ENCODE measurements at places on chromosomes 6 and 20. TPM values are rescaled to one million over a fixed set of nuclear protein-coding genes. Genes with fewer than 3 reads are reported as not detected.
A peak's percentile ranks its signal among the peaks of the same experiment; 100 is the strongest.

The PPP1R16B gene
- total RNA-seq = 0.16 TPM

DNA sequence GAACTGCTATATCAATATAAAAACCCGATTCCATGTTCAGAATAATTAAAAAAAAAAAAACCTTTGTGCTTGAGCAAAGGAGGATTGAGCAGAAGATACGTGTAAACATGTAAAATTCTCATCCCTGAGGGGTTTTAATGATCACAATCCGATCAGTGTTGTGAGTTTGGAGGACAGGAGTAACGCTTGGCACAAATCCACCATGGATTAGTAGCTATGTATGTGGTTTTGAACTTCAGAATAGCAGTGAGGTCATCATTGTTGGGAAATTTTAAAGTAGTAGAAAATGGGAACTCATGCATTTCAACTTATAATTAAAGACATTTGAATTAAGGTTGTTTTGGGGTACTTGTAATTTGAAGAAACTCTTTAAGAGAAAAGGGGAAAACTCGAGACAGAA, 203.2 kb downstream of the RPS12 start:
- peak; percentile 16 for DNase-seq

The GLP1R gene
- not detected for total RNA-seq

GRCh38 chr6:38876475-38876874, 161.4 kb downstream of the DNAH8 start:
- peak; percentile 73 for DNase-seq

The ZC3H12D gene
- 0.10 TPM for total RNA-seq

- DNase-seq = no peak
These were observed 66.1 kb downstream of the FAM120B start for GRCh38 chr6:170372380-170373325.

DNA sequence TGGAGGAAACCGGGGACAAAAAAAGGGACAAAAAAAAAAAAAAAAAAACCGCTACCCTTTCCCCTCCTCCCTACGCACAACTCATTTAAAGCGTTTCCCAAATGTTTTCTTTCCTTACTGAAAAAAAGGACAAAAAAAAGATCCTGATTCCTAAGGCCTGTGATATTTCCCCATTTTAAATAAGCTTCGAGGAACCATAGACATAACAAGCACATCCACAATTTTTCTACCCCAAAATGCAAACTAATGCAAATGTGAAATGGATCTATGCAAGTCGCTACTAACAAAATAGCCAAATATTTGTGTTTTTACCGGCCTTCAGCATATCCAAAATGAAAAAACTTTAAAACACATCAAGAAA, 1.4 kb upstream of the ZNF217 start:
- DNase-seq = no peak

The PRKN gene
- total RNA-seq = not detected

- peak; percentile 74 for DNase-seq
These were observed 38.2 kb upstream of the IER3 start for GRCh38 chr6:30782425-30783014.

The CRISP3 gene
- total RNA-seq = not detected

DNA sequence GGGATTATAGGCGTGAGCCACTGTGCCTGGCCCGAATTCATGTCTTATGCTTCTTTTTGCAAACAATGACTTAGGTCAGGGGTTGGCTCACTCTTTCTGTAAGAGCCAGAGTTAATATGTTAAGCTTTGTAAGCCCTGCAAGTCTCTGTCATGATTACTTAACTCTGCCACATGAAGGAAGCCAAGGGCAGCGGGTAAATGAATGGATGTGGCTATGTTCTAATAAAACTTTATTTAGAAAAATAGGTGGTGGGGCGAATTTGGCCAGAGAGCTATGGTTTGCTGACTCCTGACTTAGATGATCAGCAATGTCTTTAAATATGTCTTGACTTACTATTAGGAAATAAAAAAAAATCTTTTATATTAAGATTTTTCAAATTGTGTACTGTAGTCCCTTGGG, 114.9 kb upstream of the ZFP64 start:
- no peak for DNase-seq

The LST1 gene
- not detected for total RNA-seq

DNA sequence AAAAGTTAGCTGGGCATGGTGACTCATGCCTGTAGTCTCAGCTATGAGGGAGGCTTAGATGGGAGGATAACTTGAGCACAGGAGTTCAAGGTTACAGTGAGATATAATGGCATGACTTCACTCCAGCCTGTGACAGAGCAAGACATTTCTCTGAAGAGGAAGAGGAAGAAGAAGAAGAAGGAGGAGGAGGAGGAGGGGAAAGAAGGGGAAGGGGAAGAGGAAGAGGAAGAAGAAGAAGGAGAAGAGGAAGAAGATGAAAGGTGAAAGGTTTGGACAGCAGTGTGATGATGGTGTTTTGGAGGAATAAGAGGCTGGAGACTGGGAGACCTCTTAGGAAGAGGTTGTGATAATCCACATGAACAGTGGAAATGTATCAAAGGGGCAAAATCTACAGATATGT, 410.7 kb upstream of the JAG1 start:
- DNase-seq = no peak

GRCh38 chr6:165119231-165120020, 190.0 kb downstream of the C6orf118 start:
- peak; percentile 4 for DNase-seq

DNA sequence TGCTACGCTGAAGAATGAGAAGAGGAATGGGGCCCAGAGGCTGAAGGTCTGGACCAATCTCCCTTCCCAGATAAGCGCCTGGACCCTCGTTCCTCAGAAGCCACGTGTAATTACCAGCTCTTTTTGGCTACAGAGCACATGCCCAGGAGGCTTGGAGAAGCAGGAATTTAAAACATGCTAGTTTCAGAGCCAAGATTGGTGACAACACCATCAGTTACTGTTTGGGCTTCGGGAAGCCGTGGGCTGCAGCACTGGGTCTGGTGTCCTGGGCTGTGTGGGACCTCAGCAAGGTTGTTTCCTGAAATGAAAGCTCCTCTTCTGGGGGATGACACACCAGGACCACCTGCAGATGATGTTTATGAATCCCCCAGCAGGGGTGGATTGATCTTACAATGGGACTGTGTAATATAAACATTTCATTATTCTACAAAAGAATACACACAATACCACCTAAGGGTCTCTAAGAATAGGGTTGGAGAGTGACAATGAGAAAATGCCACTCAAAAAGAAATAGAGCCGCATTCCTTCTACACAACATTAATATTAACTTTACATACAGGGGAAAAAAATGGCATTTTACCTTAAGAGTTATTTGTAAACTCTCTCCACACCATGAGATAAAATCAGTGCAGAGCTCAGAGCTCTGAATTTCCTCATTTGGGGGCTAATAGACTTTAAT, 207.8 kb upstream of the FOXQ1 start:
- peak; percentile 14 for DNase-seq

DNA sequence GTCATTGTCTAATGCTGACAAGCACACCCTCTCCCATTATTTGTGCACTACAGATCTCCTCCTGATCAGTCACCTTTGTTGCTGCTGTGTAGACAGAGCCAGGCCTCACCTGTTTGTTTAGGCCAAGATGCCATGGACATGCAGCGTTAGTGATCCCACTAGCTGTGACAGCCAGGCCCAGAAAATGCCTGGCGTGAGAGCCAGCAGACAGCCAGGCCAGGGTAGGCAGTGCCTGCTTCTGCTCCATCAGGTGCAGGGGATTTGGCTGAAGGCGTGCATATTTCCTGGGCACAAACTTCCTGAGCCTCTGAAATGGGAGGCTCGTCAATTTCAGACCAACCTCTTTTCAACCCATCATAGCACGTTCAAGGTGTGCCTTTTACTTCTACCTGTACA, 27.3 kb downstream of the MANBAL start:
- DNase-seq = no peak

The FOXS1 gene
- total RNA-seq = 0.08 TPM

GRCh38 chr6:142881761-142882160, 63.2 kb downstream of the HIVEP2 start:
- no peak for DNase-seq

The ZNF831 gene
- total RNA-seq = not detected

- DNase-seq = no peak
These were observed 98.9 kb downstream of the TBC1D7 start for GRCh38 chr6:13229205-13230085.

The TCF21 gene
- total RNA-seq = not detected

The OTOR gene
- total RNA-seq = not detected

DNA sequence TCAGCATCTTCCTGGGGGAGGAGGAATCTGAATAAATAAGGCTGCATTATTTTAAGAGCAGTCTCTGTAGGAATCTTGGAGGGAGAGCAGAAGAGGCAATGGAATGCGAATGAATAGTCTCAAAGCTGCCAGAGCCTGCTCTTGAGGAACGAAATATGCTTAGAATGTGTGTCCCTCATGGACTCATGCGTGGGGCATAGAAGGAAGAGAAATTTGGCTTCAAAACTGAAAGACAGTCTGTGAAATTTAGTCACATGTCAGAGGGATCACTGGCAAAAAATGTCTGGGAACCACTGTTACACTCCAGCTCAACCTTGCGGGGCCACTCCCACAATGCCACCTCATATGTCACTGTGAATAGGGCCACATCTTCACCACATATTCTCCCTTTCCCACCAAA, 95.5 kb downstream of the GJA10 start:
- no peak for DNase-seq

DNA sequence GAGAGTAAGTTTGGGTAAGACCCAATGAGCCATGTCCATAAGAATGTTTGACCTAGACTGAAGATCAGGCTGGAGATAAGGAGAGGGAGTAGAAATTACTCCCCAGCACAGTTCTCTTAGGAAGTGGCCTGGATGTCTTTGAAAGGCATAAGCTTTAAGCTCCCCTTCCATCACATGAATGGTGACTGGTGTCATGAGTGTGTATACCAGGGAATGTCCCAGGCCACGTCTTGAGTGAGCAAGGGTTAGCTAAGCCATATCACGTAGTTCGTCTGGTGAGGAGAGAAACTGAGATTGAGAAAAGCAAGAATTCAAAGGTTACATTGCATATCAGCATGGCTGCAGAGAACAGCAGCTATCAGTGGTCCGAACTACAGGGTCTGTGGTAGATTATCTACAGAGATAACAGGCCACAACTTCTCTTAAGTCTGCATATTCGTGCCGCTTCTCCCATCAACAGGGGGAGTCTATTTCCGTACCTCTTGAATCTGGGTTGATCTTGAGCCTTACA, 60.1 kb upstream of the BMP2 start:
- no peak for DNase-seq

DNA sequence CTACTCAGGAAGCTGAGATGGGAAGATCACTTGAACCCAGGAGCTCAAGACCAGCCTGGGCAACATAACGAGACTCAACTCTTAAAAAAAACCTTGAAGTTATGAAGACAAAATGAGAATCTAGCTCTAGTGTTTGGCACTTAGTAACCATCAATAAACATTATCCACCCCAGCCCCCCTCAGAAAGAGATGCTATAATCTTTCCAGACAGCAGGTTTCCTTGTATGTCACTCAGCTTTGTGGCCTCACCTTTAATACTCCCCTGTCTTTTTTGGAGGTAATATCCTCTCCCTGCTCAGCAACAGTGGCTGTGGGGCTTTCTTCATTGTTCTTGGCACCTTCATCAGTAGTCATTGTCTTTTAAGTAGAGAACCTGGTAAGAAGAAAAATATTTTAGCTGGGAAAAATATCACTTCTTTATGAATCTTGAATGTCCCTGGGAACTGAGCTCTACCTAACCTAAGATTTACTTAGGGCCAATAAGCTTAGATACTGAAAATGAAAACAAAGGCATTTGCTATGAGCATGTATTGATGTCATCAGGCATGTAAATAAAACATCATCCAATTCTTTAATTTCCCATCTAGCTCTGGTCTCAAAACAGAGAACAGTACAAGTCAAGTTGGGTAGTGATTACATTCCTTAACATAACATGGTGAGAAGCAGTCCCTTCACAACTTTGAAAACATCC, 46.1 kb downstream of the FKBP5 start:
- DNase-seq = no peak

- DNase-seq = no peak
These were observed 128.6 kb upstream of the BACH2 start for GRCh38 chr6:90425161-90425641.

The TMEM200A gene
- 1.2 TPM for total RNA-seq

GRCh38 chr6:44065443-44066140, 61.7 kb downstream of the MRPL14 start:
- DNase-seq = no peak

The HLA-DRA gene
- total RNA-seq = 0.53 TPM

The KIAA1755 gene
- not detected for total RNA-seq

DNA sequence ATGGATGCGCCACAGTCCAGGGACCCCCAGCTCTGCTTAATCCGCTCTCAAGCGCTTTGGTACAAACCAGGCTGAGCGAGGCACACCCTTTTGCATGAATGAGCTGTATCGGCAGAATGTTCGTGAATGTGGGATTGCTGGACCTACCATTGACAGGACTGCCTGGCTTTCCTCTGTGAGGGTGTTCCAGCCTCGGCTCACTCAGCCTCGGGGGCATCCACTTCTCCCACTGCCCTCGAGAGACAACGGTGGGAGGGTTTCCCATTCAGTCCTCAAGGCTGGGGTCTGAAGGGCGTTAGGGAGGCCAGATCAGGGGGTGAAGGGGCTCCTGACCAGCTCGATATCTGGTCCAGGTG, 17.4 kb downstream of the MDFI start:
- DNase-seq = no peak

- peak; percentile 86 for DNase-seq
These were observed 93.6 kb upstream of the ADGRF1 start for GRCh38 chr6:47135772-47136171.

DNA sequence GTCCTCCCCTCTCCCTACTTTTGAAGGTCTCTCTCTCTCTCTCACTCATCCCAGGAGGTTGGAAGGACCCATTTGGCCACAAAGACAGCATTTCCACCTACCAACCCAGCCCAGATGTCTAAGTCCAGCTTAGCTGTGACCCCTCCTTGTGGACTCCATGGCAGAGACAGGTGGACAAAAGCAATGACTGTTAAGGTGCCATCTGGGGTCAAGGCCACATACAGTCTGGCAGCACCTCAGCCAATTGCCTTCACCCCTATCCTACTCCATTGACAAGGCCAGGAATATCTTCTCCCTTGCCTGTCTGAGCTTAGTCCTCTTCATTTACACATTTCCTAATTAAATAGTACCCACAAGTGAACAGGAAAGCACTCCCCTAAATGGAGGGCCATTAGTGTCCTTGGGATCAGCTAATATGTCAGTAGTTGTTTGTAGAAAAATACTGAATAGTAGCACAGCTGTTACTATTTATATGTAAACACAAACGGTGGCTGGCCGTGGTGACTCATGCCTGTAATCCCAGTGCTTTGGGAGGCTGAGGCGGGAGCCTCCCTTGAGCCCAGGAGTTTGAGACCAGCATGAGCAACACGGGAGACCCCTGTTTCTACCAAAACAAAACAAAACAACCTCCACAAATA, 28.8 kb downstream of the GCM1 start:
- peak; percentile 78 for DNase-seq

DNA sequence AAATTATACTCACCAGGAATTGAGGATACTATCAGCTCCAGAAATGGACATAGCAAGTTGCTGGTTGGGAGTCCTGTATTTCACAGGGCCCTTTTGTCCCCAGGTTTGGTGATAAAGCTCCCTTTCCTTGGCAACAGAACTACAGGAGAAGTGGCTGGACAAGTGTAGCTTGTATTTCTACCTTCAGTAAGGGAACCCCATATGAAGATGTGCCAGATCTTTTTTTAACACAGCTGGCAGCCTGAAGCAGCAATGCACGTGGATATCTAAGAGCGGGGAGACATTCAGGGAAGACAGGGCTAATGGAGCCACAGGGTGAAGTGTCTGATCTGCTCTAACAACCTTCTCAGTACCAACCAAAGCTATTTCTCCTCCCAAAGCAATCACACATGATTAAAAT, 373.9 kb upstream of the ID4 start:
- DNase-seq = no peak
